ENCODE measurements at places on chromosomes 6 and 20. TPM values are rescaled to one million over a fixed set of nuclear protein-coding genes. Genes with fewer than 3 reads are reported as not detected.

LRRC73 gene
- total RNA-seq, result 0.27 TPM

ATP6V1G2 gene
- 1.1 TPM for total RNA-seq

HLA-DOA gene
- 209 TPM for total RNA-seq

MOG gene
- not detected for total RNA-seq

AVP gene
- total RNA-seq, result 81.3 TPM

DNA sequence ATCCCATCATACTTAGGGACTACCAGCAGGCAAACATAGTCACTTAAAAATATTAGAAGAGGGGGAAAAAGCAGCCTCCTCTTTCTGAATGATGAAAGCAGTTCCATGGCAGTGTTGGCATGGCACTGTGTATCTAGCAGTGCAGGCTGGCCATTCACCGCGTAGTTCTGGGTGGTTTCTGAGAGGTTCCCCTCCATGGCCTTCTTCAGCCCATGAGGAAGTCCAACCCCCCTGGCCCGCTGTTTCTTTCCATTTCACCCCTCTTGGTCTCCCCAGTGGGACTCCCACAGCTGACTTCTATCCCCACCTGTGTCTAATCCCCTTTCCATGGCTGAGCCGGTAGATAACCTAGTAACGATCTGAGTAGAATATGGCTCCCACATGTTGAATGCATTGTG is 17.0 kb downstream of the PPARD start:
- no peak for DNase-seq

DNA sequence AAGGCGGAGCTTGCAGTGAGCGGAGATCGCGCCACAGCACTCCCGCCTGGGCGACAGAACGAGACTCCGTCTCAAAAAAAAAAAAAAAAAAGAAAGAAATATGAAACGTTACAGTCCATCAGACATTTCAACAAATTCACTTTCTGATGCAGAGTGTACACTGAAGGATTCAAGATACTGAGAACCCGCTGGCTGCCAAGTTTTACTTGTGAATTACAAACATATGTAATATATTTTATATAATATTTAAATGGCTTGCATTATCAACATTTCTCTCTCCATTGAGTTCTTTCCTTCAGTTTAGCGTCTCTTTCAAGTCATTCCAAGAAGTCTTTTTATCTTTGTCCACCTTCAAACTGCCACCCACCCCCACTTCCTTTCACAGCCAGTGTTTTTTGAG is 240.9 kb upstream of the RNF217 start:
- DNase-seq, result no peak

DNA sequence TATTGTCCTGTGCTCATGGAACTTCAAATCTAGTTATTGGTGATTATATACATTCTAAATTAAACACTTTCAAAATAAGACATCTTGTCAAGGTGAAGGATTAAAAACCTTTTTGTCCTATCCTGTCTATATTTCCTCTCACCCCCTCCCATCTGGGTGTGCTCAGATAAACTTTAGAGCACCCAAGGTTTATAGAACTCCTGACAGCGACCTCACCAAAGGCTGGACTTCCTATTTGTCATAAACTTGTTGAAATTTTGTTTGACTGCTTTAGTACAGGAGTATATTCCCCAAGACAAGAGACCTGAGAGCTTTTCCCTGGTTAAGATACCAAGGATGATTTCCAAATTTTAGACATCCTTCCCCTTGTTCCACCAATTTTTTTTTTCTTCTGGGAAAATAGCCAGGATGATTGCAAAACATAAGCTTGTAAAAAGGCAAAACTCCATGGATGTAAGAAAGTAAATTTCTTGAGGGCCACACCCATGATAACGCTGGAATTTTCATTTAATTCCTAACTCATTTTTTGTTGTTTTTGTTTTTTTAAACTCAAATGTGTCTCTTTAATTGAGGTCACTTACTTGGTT is 33.0 kb downstream of the CARMIL1 start:
- DNase-seq, result no peak

DNA sequence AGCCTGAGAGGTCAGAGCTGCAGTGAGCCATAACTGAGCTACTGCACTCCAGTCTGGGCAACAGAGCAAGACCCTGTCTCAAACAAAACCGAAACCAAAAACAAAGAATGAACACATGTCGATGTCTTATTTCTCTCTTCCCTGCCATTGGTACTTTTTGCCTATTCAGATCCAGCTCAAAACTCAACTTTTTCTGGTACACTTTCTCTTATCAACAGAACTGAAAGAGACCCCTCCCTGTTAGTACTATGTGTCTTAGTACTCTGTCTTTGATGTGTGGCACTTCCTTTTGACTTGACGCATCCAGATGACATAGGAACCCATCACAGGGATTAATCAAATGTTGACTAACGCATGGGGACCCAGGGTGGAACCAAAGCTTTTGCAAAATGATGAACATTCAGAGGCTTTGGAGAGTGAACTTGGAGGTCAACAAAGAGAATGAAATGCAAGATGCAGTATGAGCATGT is 44.8 kb downstream of the AKAP12 start:
- no peak for DNase-seq

GRCh38 chr6:139648430-139649000 is 274.1 kb upstream of the CITED2 start:
- peak; percentile 49 for DNase-seq

GRCh38 chr6:155340464-155341129 is 26.3 kb upstream of the TFB1M start:
- DNase-seq, result no peak

- no peak for DNase-seq
Observed at GRCh38 chr20:62288535-62289105, 14.2 kb upstream of the ADRM1 start.

GRCh38 chr20:54078296-54078984 is 8.0 kb upstream of the BCAS1 start:
- DNase-seq, result peak; percentile 88

All from hematopoietic multipotent progenitor cell (in vitro differentiated cells).